HepG2 (cell line): ENCODE measurements at places on chromosomes 4 and X. TPM values are rescaled to one million over a fixed set of nuclear protein-coding genes. Genes with fewer than 3 reads are reported as not detected.
A peak's percentile ranks its signal among the peaks of the same experiment; 100 is the strongest.

DNA sequence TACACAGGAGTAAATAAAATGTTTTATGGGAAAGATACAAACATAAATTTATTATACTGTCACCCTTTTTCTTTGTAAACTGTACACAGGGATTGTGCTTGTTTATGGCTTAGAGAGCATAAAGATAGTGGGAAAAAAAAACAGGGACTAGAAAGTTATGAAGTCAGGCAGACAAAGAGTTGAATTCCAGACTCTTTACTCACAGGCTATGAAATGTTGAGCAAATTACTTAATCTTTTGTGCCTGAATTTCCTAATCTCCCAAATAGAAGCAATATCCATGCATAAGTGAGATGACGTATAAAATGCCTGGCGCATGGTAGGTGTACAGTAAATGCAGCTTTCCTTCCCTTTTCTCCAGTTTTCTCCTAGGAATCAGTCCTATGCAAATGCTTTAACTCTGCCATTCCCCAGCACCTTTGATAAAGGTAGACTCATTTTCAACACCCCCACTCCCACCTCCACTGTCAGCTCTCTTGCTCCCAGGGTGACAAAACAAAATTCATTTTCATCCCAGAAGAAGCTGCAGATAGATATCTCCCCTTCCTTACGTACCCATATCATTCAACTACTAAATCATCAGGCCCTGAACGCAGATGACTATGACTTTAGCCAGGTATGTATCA is 44.5 kb upstream of the BTC start:
- no peak overlapping the region for H3K27ac ChIP-seq
- H3K4me3 ChIP-seq = no peak overlapping the region
- H3K36me3 ChIP-seq = no peaks in the 10 kb centered on the region
- H3K4me1 ChIP-seq = no peaks in the 10 kb centered on the region

GRCh38 chr4:8644461-8644891 is 51.9 kb downstream of the CPZ start:
- no peaks in the 10 kb centered on the region for H3K4me1 ChIP-seq
- H3K27me3 ChIP-seq = peaks cover 20% of the 10 kb centered on the region
- DNase-seq = no peak
- H3K4me3 ChIP-seq = no peak overlapping the region

- H3K36me3 ChIP-seq = no peaks in the 10 kb centered on the region
- no peak overlapping the region for H3K4me3 ChIP-seq
- H3K27me3 ChIP-seq = peaks cover 7% of the 10 kb centered on the region
- no peak for DNase-seq
These were observed 85.3 kb downstream of the ABLIM2 start for GRCh38 chr4:8073206-8073863.

- H3K4me1 ChIP-seq = peaks cover 39% of the 10 kb centered on the region
- no peaks in the 10 kb centered on the region for H3K36me3 ChIP-seq
- H3K4me3 ChIP-seq = no peak overlapping the region
- H3K27ac ChIP-seq = peak overlapping the region; percentile 57
- no peaks in the 10 kb centered on the region for H3K27me3 ChIP-seq
These were observed 23.2 kb downstream of the APOO start for GRCh38 chrX:23884427-23885024.

GRCh38 chrX:154541896-154542722 is 4.5 kb downstream of the G6PD start:
- no peaks in the 10 kb centered on the region; the same call in 2 of the 3 replicates for H3K27me3 ChIP-seq
- DNase-seq = peak; percentile 94
- H3K4me3 ChIP-seq = peak overlapping the region; percentile 72
- peak overlapping the region; percentile 100 for H3K27ac ChIP-seq
- H3K36me3 ChIP-seq = 0 out of 3 replicates have a peak, but pooled peaks cover 5% of the 10 kb centered on the region

DNA sequence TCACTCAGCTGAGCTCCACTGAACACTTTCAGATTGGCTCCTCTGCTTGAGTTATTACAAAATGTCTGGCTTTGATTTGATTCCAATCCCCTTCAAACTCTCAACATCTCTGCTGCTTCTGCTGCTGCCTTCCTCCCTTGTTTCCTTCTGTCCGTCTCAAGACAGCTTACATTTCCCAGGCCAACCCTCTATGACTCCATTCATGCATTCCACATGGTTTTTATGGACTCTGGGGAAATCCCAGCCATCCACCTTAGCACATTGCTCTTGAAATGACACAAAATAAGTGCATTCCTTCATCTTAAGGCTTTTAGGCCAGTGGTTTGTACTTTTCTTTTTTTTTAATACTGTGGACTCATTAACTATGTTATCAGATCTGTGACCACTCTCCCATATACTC is 68.5 kb upstream of the TMEM164 start:
- H3K4me3 ChIP-seq = no peak overlapping the region
- H3K36me3 ChIP-seq = no peaks in the 10 kb centered on the region
- no peak overlapping the region for H3K27ac ChIP-seq
- no peaks in the 10 kb centered on the region for H3K4me1 ChIP-seq
- H3K27me3 ChIP-seq = no peaks in the 10 kb centered on the region
- no peak for DNase-seq

Gene MTNR1A
- total RNA-seq = not detected in 2 replicates

Gene FMR1
- 27.8 and 29.3 TPM in 2 replicates for total RNA-seq

- H3K27ac ChIP-seq = no peak overlapping the region
- DNase-seq = no peak
- H3K27me3 ChIP-seq = no peaks in the 10 kb centered on the region
- no peak overlapping the region for H3K4me3 ChIP-seq
These were observed 86.2 kb downstream of the PHEX start for GRCh38 chrX:22118161-22118830.

GRCh38 chr4:183411291-183411861 is 33.1 kb upstream of the CDKN2AIP start:
- H3K27ac ChIP-seq = no peak overlapping the region
- peaks cover 16% of the 10 kb centered on the region; the same call in 1 of the 3 replicates for H3K27me3 ChIP-seq
- H3K36me3 ChIP-seq = no peaks in the 10 kb centered on the region
- no peak for DNase-seq

Gene FAM47A
- total RNA-seq = not detected in 2 replicates
